ENCODE measurements at places on chromosomes 5 and 9.

DNA sequence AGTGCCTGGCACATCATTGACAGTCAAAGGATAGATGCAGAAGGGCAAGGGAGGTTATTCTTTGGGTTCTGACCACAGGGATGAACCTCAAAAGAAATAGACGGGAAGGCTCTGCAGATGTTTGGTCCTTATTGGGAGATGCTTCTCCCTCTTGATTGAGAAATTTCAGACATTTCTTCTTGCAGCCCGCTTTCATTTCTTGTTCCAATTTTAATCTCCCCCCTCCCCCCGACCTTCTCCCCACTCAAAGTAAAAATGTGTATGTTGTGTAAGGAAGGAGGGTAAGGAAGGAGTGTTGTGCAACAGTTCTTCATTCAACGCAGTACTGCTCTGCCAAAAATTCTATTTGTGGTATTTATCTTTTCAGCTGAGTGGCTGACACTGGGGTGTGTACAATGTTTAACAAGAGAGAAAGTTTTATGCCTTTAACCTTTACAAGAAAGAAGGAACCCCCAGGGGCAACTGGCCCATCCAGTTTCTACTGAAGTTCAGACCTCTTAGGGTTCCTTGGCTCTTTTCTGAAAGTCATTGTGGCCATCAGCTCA lies 46.3 kb upstream of the TNFSF15 start:
- peak; percentile 60 for DNase-seq

DNA sequence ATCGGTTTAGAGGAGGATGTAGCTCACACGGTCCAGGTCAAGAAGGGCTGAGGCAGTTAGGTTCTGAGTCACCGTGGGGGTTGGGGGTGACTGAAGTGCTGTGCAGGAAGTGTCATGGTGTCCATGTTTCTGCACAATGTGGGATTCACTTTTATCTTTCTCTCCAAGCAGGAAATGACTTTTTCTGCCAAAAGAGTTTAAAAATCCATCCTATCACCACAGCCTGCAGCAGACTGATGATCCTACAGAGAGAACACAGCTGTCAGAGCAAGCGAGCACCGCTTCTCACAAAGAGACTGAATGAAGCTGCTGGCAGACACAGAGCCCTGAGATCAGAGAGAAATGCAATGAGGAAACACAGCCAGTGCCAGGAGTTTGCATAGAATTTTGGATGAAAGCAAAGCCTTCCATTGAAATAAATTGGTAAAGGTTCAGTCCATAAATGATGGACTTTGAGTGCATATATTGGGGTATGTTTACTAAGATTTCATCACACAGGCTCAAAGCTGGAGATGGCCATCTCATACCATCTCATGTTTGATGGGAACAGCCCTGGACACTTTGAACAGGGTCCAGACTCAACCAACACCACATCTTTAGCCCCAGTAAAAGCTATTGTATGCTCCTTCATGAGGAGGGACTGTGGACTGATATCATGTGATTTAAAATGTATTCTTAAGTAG lies 213.9 kb upstream of the FBXL7 start:
- peak; percentile 56 for DNase-seq

- no peak for DNase-seq
Observed at GRCh38 chr5:180080486-180081280, 9.1 kb upstream of the RNF130 start.

DNA sequence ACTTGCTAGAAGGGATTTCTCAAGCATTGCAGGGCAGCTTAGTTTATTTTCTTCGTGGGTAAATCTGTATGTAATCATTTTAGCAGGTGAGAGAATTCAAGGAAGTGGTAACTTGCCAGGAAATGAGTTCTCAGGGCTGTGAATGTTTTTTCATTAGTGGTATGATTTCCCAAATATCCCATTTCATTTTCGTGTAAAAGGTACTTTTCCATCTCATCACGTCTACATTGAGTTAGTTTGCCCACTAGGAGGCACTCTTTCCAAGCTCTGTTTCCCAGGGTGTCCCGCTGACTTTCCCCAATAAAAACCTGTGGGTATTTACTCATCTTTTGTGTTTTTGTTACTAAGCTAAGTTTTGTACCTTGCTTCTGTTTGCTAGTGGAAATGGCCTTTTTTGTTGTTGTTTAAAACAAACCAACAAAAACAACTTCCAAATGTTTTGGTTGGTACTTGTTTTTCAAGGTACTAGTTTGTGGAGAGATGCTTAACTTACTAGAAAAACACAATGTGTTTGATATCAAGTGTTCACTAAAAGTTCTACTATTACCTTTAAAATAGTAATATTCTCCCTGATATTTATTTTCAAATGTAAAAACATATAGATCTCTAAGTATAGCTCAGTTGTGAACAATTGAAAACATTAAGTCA lies 373.6 kb downstream of the ADGRV1 start:
- peak; percentile 44 for DNase-seq

DNA sequence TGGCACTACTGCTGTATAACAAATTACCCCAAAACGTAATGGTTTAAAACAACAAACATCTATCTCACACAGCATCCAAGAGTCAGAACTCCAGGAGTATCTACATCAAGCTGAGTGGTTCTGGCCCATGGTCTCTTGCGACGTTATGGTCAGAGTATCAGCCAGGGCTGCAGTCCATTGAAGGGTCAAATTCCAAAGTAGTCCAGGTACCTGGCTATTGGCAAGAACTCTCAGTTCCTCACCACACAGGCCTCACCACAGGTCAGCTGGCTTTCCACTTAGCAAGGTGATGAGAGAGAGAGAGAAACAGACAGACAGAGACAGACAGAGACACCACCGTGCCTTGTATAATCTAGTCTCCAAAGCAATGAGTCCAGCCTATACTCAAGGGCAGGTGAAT lies 22.6 kb downstream of the EPB41L4A start:
- DNase-seq = no peak

- DNase-seq = no peak
Observed at GRCh38 chr9:99718631-99719030, 103.1 kb upstream of the NR4A3 start.

- DNase-seq = no peak
Observed at GRCh38 chr5:137155261-137156000, 343.7 kb downstream of the SPOCK1 start.

DNA sequence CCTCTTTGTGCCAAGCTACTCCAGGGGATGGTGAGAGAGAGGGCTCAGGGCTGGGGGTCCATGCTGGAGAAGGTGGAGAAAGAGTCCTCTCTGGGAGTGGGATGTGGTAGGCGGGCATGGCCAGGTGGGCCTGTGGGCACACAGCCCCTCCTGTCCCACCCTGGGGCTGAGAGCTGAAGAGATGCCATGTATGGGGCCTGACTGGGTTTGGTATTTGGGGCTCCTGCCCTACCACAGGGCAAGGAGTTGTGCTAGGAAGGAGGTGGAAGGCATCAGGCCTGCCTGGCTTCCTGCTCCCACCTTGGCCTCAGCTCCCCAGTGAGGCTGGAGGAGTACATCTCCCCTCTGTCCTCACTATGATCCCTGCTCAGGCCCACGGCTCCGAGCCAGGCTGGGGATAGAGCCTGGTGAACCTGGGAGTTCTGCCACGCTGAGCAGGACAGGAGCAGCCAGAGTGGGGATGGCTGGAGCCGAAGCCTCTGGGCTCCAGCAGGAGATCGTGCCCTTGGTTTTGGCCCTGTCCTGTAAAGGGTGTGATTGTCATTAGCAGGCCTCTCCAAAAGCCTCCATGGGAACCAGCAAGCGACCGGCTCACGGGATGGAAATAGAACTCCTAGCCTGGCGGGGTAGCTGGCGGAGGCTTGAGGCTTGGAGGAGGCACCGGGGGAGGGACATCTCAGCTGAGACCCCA lies 75.5 kb downstream of the CACNA1B start:
- DNase-seq = no peak

DNA sequence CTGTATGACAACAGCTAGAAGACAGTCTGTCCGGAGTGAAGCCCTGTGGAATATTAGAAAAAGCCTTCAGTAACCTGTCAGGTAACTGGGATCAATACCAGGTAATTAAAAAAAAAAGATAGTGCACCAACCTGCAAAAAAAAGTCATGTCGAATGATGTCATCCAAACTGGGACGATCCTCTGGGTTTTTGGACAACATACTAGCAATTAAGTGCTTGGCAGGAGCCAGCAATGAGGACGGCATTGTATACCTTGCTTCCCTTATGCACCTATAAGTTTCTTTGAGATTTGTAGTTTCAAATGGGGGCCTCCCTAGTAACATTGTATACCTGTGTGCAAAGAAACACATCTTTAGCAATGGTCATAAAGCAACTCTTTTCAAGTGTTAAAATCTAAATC lies 2.8 kb downstream of the PLK2 start:
- DNase-seq = no peak

DNA sequence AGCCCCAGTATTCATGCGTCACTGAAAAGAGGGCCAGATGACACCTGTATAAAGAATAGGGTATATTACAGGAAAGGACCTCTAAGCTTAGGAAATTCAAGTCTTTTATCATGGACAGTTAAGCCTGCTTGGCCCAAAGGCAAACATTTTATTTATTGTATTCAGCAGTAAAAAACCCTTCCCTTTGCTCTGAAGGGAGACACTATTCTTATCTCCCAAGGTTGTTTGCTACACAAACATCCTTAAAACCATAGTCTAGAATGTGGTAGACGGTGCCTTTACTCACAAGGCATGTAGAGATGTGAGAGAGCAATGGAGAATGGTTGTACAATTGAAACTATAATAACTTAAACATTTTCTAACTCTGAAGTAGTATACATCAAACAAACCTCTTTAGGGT lies 33.9 kb downstream of the FTMT start:
- no peak for DNase-seq

DNA sequence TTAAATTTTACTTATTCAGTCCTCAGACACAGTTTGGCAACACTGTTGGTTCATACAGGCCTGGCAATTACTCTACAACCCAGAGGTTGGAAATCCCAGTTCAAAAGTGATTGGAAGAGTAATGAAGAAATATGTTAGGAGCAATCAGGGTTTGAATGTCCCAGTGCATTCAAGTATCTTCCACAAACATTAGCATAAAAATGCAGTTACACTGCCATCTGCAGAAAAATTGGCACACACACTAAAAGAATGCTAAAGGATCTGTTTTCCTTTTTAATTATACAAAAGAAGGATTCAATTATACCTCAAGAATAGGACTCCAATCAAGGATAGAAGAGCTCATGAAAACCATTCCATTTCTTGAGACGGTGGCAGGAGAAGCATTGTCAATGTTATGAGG lies 130.2 kb downstream of the DNAH5 start:
- no peak for DNase-seq

DNA sequence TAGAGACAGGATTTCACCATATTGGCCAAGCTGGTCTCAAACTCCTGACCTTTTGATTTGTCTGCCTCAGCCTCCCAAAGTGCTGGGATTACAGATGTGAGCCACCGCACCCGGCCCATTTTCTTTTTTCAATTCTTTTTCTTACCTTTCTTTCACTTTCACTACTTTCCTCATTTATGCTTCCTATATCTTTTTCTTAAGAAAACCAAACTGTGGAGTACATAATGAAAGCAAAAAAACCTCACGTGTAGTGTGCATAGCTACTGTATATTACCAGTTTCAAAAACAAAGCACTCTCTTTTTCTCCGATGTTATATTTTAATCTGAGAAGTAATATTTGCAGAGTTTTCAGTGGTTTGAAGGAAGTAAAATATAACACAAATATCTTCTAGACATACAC lies 8.0 kb upstream of the CAST start:
- no peak for DNase-seq

GRCh38 chr9:33044677-33045282 lies 19.7 kb downstream of the DNAJA1 start:
- DNase-seq = no peak

GRCh38 chr5:9540791-9541190 lies 5.1 kb downstream of the SEMA5A start:
- DNase-seq = no peak

DNA sequence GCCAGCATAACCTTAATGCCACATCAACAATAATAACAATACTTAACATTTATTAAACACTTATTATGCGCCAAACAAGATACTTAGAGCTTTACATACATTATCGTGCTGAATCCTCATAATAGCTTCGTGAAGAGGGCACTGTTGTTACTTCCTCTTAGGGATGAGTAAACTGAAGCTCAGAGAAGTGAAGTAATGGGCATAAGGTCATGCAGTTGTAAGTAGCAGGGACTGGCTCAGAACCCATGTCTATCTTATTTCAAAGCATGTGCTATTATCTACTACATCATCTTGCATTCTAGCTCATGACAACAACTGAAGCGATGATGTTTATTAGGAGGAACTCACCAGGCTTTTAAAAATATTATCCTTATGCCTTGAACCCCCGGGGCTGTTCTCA lies 34.9 kb upstream of the PPP3R2 start:
- DNase-seq = no peak

GRCh38 chr5:104564530-104564929 lies 1001.9 kb upstream of the NUDT12 start:
- DNase-seq = no peak

GRCh38 chr5:91390268-91390667 lies 7.2 kb upstream of the ARRDC3 start:
- no peak for DNase-seq

DNA sequence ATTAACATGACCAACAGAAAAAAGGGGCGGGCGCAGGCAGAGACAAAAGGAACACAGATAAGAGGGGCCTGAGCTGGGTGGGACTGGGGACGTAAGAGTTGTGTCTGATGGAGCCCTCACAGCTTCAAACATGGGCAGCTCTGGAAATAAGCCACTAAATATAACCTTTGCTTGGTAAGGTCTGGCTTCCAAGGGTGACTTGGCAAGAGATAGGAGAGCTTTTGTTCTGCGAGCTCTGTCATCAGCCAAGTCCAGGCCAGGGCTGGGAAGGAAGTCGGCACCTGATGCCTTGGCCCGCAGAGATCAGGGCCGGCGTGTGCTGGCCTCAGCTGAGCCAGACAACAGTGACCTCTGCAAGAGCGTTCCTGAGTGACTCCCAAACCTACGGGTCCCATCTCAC lies 11.8 kb downstream of the TRUB2 start:
- DNase-seq = no peak

DNA sequence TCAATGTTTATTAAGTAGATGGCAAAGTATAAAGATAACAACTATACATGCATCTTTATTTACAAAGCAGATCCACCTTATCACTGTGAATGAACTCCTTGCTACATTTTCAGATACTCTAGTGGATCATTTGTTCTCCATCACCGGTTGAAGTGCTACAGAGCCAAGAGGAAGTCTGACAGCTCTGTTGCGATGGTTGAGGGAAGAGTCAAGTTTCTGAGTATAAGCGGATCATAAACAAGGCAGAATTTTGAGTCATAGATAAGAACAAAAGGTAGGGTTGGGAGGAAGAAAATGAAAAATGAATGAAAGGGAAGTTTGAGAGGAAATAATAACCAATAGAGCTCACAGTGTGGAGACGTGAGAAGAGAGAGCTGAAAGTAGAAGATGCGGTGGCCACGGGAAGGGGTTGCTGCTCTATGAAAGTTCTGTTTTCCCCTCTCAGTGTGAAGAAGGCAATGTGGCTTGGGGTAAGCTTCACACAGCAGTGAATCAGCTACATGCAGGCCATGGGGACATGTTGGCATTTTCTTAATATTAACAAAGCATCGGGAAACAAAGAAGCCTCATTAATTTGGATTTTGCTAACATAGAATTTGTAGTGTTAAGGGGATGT lies 30.8 kb upstream of the KCNN2 start:
- DNase-seq = no peak

Data from NCI-H226 (cell line).